ENCODE measurements at places on chromosomes 16 and 17. TPM values are rescaled to one million over a fixed set of nuclear protein-coding genes. Genes with fewer than 3 reads are reported as not detected.

Gene GAS7
- 8.6 TPM for total RNA-seq

Gene CLEC18C
- 0.43 TPM for total RNA-seq

Gene ARL17B
- total RNA-seq = 4.7 TPM

Gene GAST
- not detected for total RNA-seq

Gene CDIP1
- total RNA-seq = 10.6 TPM

Gene GSDMA
- under 0.01 TPM for total RNA-seq

Gene MYLK3
- total RNA-seq = under 0.01 TPM

Gene PRRT2
- total RNA-seq = 3.2 TPM

Gene LPO
- total RNA-seq = not detected

Gene TMEM220
- total RNA-seq = 3.5 TPM

Gene TUBB3
- total RNA-seq = 128 TPM

Gene SP6
- total RNA-seq = under 0.01 TPM

Gene PIMREG
- total RNA-seq = 18.1 TPM

Gene NPIPA2
- 0.43 TPM for total RNA-seq

Gene KRTAP2-3
- total RNA-seq = 0.32 TPM

Gene TPSAB1
- not detected for total RNA-seq

Gene MFAP4
- total RNA-seq = 28.7 TPM

Gene OR3A3
- total RNA-seq = not detected

Gene EFTUD2
- total RNA-seq = 83.8 TPM

Gene FLCN
- 64.3 TPM for total RNA-seq

Gene STH
- not detected for total RNA-seq

Gene SPEM1
- total RNA-seq = not detected

Gene TBX2
- 12.5 TPM for total RNA-seq

Gene NXN
- 124 TPM for total RNA-seq

Gene DVL2
- 102 TPM for total RNA-seq

Gene KRTAP9-8
- not detected for total RNA-seq

Gene ZFP3
- total RNA-seq = 2.2 TPM

Gene DNAH9
- total RNA-seq = not detected

Gene TMEM235
- not detected for total RNA-seq

Gene PTX4
- 0.32 TPM for total RNA-seq

Gene KRT31
- total RNA-seq = not detected

Gene PYCARD
- 85.9 TPM for total RNA-seq

Gene CES5A
- total RNA-seq = not detected

Gene KRT36
- total RNA-seq = under 0.01 TPM

Gene SALL1
- total RNA-seq = 3.5 TPM

Gene CDK3
- 2.2 TPM for total RNA-seq

Gene NATD1
- total RNA-seq = 2.6 TPM

Gene ARHGAP23
- 53.8 TPM for total RNA-seq

Gene RHBDL1
- 1.3 TPM for total RNA-seq

Gene RPRML
- total RNA-seq = not detected

Gene TEKT1
- not detected for total RNA-seq

Gene PMP22
- 38.0 TPM for total RNA-seq

Gene RPH3AL
- 1.6 TPM for total RNA-seq

Gene KIF19
- total RNA-seq = not detected

Gene RAB26
- 0.97 TPM for total RNA-seq

Gene MT1G
- not detected for total RNA-seq

Gene CDRT15L2
- not detected for total RNA-seq

Gene PITPNC1
- 4.3 TPM for total RNA-seq

Gene WFDC1
- 8.2 TPM for total RNA-seq

Gene BRICD5
- total RNA-seq = 1.6 TPM

Gene CDH1
- not detected for total RNA-seq

Gene AURKB
- total RNA-seq = 19.0 TPM

Gene LGALS9
- 2.3 TPM for total RNA-seq

Gene SULT1A3
- 3.9 TPM for total RNA-seq

Gene GRB7
- 0.97 TPM for total RNA-seq

Gene KRT15
- 0.43 TPM for total RNA-seq

Gene MC1R
- total RNA-seq = 3.9 TPM

Measured in fibroblast of villous mesenchyme (primary cell).